ENCODE measurements at places on chromosomes 13 and 19. TPM values are rescaled to one million over a fixed set of nuclear protein-coding genes. Genes with fewer than 3 reads are reported as not detected.

Gene ZNF492
- not detected for total RNA-seq

- no peak overlapping the region for H3K27ac ChIP-seq
- H3K27me3 ChIP-seq = no peaks in the 10 kb centered on the region
- no peaks in the 10 kb centered on the region for H3K4me1 ChIP-seq
- DNase-seq = peak; percentile 39
- H3K4me3 ChIP-seq = no peak overlapping the region
- H3K36me3 ChIP-seq = no peaks in the 10 kb centered on the region
Measured at GRCh38 chr13:28401303-28402056, 93.4 kb downstream of the FLT1 start.

DNA sequence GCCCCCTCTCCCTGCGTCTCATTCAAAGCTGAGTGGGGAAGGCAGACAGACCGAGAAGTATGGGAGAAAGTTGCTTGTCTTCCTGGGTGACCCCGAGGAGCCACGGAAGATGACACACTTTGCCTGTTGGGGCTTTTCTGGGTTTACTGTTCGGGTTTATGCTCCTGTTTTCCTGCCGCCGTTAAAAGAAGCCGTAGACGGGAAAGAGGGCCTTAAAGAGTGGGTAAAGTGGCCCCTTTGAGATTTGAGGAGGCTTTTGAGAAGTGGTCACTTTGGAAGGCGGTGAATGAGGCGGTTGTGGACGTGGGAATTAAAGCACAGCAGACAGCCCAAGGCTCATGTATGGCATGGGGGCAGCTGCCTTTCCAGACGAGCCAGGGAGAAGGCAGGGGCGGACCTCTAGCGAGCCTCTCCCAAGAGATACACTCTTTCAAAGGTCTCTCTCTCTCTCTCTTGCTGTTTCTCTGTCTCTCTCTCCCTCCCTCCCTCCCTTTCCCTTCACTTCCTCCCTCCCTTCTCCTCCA lies 493 bp upstream of the LHFPL6 start:
- peaks cover 17% of the 10 kb centered on the region for H3K4me1 ChIP-seq
- H3K36me3 ChIP-seq = no peaks in the 10 kb centered on the region
- H3K4me3 ChIP-seq = peak overlapping the region; percentile 72
- no peaks in the 10 kb centered on the region for H3K27me3 ChIP-seq
- DNase-seq = peak; percentile 21

Gene MBD3L5
- not detected for total RNA-seq

DNA sequence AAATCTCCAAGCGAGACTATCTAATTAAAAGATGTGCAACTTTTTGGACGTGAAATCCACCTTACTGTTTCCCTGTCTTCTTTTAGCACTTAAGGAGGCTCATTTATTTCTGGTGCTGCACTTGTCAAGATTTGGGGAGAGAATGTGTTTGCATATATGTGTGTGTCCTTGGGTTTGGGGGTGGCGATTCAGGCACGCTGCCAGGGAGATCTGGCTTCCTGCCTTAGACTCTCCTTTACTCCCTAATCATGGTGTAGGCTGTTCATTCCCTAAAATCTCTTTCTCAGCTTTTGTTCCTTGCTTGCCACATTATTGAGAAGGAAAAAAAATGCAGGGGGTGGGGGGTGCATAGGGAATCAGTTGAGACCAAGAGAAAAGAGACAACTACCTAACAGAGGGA lies 271.2 kb downstream of the DCLK1 start:
- no peaks in the 10 kb centered on the region for H3K27me3 ChIP-seq
- H3K4me1 ChIP-seq = peaks cover 28% of the 10 kb centered on the region
- no peaks in the 10 kb centered on the region for H3K36me3 ChIP-seq
- H3K27ac ChIP-seq = no peak overlapping the region
- DNase-seq = no peak

Gene CYP4F3
- total RNA-seq = not detected

GRCh38 chr13:53207556-53207955 lies 178.9 kb downstream of the OLFM4 start:
- no peaks in the 10 kb centered on the region for H3K27me3 ChIP-seq
- no peak for DNase-seq
- no peaks in the 10 kb centered on the region for H3K4me1 ChIP-seq
- no peaks in the 10 kb centered on the region for H3K36me3 ChIP-seq
- no peak overlapping the region for H3K27ac ChIP-seq
- H3K4me3 ChIP-seq = no peak overlapping the region

- peak; percentile 87 for DNase-seq
- no peaks in the 10 kb centered on the region for H3K36me3 ChIP-seq
- no peaks in the 10 kb centered on the region for H3K27me3 ChIP-seq
- peak overlapping the region; percentile 24 for H3K4me3 ChIP-seq
- H3K27ac ChIP-seq = peak overlapping the region; percentile 76
Measured at GRCh38 chr13:75685239-75685697, 49.1 kb downstream of the LMO7 start.

DNA sequence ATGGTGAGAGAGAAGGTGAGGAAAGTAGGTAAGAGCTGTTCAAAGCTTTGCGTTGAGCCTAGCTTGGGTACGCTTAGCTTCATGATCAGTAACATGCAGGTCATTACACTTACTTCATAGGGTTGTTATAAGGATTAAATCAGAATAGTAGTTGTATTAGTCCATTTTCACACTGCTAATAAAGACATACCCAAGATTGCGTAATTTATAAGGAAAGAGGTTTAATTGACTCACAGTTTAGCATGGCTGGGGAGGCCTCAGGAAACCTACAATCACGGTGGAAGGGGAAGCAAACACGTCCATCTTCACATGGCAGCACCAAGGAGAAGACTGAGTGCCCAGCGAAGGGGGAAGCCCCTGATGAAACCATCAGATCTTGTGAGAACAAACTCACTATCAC lies 21.9 kb downstream of the GPALPP1 start:
- no peak overlapping the region for H3K27ac ChIP-seq
- H3K4me3 ChIP-seq = no peak overlapping the region
- no peaks in the 10 kb centered on the region for H3K4me1 ChIP-seq
- DNase-seq = no peak

- no peaks in the 10 kb centered on the region for H3K36me3 ChIP-seq
- H3K4me1 ChIP-seq = peaks cover 3% of the 10 kb centered on the region
- no peaks in the 10 kb centered on the region for H3K27me3 ChIP-seq
- H3K27ac ChIP-seq = peak overlapping the region; percentile 52
- DNase-seq = peak; percentile 93
- H3K4me3 ChIP-seq = no peak overlapping the region
Measured at GRCh38 chr19:31232871-31233270, 116.4 kb downstream of the TSHZ3 start.

DNA sequence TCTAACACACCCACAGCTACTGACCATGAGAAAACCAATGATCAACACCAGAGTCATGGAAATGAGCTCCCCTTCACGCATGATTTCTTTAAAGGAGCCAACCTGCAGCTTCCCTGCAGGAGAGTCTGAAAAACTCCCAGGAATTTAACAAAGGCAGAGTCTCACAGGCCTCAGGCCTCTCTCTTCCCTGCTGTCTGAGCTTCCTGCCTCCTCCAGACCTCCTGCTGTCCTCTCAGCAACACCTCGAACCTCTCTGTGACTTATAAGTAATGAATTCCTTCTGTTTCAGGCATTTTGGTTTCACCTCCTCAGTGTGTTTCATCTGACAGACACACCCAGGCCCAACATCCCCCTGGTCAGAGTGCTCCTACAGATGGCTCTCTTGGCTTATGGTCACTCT lies 1044.4 kb downstream of the UQCRFS1 start:
- no peak overlapping the region for H3K27ac ChIP-seq
- H3K36me3 ChIP-seq = no peaks in the 10 kb centered on the region
- no peaks in the 10 kb centered on the region for H3K27me3 ChIP-seq
- H3K4me3 ChIP-seq = no peak overlapping the region

DNA sequence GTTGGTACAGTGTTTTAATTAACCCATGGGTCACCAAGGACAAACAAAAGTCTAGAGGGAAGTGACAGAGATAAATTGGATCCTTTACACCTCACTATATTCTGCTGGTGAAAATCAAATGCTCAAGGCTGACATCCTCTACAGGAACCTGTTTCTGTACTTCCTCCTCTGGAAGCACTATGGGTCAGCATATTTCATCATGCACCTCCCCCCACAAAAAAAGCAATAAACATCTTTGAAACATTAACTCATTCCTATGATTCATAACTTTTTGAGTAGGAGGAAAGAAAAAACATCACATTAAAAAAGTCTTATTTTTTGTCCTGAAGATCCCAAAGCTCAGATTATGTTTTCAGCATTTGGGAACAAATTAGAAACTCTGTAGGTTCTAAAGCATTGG lies 588.3 kb upstream of the SGCG start:
- H3K27me3 ChIP-seq = no peaks in the 10 kb centered on the region
- H3K27ac ChIP-seq = no peak overlapping the region
- no peak overlapping the region for H3K4me3 ChIP-seq
- no peaks in the 10 kb centered on the region for H3K4me1 ChIP-seq

DNA sequence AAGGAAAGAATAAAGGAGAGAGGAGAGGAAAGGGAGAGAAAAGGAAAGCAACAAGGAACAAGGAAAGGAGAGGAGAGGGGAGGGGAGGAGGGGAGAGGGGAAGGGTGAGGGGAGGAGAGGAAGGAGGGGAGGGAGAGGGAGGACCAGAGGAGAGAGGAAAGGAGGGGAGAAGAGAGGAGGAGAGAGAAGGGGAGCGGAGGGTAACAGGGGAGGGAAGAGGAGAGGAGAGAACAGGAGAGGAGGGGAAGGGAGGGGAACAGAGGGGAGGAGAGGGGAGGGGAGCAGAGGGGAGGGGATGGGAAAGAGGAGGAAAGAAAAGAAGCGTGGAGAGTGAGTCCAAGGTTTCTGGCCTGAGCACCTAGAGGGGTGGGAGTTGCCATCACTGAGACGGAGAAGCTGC lies 26.7 kb downstream of the FAAP24 start:
- no peaks in the 10 kb centered on the region for H3K36me3 ChIP-seq
- no peak for DNase-seq
- no peaks in the 10 kb centered on the region for H3K4me1 ChIP-seq
- no peak overlapping the region for H3K4me3 ChIP-seq

DNA sequence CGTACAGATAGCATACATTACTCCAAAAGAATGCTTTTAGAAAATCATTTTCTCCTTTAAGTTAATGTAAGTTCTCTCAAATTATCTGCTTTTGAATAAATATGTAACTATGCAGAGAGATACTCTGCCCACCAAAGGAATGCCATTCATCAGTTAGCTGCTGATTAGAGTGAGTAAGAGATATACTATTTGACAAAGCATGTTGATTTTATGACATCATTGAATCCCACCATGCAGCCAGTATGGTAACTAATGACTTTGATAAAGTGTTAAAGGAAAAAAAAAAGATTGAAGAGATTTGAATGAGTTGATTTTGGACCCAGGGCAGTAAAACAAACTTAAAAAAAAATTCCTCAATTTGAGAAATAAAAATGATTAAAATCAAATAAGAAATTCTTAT lies 521.5 kb downstream of the SLITRK6 start:
- no peak overlapping the region for H3K4me3 ChIP-seq
- H3K27ac ChIP-seq = no peak overlapping the region
- no peaks in the 10 kb centered on the region for H3K27me3 ChIP-seq
- H3K4me1 ChIP-seq = peaks cover 11% of the 10 kb centered on the region
- H3K36me3 ChIP-seq = no peaks in the 10 kb centered on the region

DNA sequence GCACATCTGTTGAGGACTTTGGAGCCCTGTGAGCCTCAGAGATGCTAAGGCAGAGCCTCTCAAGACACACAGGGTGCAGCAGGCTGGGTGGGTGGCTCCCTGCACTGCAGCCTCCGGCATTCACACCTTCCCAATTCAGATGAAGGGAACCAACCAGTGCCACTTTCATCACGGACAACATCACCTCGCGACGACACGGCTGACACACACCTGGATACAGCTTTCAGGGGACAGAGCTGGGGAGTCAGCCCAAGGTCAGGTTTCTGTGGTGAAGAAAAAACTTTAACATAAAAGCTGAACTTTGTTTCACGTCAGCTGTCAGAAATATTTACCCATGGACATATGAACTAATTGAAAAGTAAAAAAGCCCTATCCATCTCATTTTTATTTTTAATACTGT lies 24.9 kb upstream of the ARHGEF7 start:
- H3K27me3 ChIP-seq = peaks cover 6% of the 10 kb centered on the region
- H3K36me3 ChIP-seq = no peaks in the 10 kb centered on the region
- DNase-seq = no peak
- H3K4me3 ChIP-seq = no peak overlapping the region

DNA sequence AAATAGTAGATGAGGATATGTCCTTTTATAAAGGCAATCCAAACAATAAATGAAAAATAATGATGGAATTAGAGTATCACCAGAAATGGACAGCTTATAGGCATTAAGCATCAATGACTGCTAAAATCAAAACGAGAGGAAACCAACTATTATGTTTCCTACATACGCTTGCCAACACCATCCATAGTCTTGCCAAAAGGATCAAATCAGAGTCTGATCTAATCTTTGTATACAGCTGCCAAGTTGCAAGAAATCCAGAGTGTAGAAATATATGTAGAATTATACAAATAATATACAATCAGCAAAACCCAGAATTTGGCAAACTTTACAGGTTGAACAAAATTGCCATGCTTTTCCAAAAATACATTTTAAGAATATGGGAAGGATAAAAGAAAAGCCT lies 1661.6 kb downstream of the SLITRK1 start:
- no peak for DNase-seq
- no peak overlapping the region for H3K4me3 ChIP-seq
- no peaks in the 10 kb centered on the region for H3K4me1 ChIP-seq
- H3K36me3 ChIP-seq = no peaks in the 10 kb centered on the region
- no peaks in the 10 kb centered on the region for H3K27me3 ChIP-seq

DNA sequence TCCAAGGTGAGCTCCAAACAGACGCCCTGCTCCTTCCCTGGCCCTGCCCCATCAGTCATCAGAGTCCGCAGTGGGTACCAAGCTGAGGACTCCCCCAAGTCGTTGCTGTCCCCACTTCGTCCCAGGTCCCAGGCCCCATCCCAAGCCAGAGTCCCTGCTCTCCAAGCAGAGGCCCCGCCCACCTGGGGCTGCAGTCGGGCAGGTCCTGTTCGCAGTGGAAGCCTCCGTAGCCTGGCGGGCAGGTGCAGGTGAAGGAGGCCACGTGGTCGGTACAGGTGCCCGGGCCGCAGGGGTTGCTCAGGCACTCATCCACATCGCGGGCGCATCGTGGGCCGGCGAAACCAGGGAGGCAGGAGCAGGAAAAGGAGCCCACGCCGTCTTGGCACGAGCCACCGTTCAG lies 19.4 kb downstream of the NOTCH3 start:
- H3K4me3 ChIP-seq = no peak overlapping the region
- no peak overlapping the region for H3K27ac ChIP-seq
- DNase-seq = no peak
- peaks cover 4% of the 10 kb centered on the region for H3K36me3 ChIP-seq

GRCh38 chr19:38457202-38457601 lies 23.7 kb downstream of the RYR1 start:
- H3K27ac ChIP-seq = no peak overlapping the region
- no peak for DNase-seq
- H3K4me3 ChIP-seq = no peak overlapping the region

DNA sequence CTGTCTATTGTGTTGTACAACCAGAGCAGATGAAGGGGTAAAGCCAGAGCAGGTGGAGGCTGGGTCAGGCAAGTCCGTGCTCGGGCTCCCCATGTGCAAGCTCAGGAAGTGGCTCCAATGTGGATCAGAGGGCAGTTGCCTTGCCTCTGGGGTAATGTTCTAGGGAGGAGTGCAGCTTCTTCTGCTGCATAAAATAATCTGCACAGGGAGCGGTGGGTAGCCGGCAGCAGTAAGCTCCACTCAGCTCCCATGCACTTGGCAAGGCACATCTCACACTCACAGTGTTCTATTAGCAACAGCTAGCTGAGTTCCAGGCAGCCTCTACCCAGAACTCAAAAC lies 565.3 kb upstream of the SLITRK1 start:
- H3K27ac ChIP-seq = no peak overlapping the region
- no peaks in the 10 kb centered on the region for H3K4me1 ChIP-seq
- H3K27me3 ChIP-seq = no peaks in the 10 kb centered on the region
- H3K36me3 ChIP-seq = no peaks in the 10 kb centered on the region

- no peaks in the 10 kb centered on the region for H3K4me1 ChIP-seq
- no peak overlapping the region for H3K27ac ChIP-seq
- H3K4me3 ChIP-seq = no peak overlapping the region
- no peaks in the 10 kb centered on the region for H3K27me3 ChIP-seq
- peaks cover 11% of the 10 kb centered on the region for H3K36me3 ChIP-seq
Measured at GRCh38 chr19:49570138-49570856, 10.1 kb downstream of the NOSIP start.

Gene FCER2
- total RNA-seq = not detected

Gene ZNF208
- total RNA-seq = 0.05 TPM

Measured in astrocyte (in vitro differentiated cells and primary cell).